ENCODE measurements at places on chromosomes 4 and X.

DNA sequence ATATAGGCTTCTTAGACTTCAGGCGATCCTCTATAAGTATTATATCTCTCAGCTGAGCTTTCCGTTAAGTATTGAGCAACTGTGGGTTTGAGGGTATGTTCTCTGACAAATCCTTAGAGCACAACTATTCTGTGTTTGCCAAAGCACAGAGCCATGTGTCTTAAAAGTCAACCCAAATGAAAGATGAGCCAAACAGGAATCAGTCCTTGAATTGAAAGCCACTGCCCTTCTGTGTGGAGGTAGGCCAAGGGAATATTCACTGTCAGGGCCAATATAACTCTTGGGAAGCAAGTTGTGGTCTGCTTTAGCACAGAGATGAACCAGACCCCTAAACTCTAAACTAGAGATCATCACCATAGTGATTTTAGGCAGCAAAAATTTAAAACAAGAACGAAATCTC is 164.0 kb downstream of the STAG2 start:
- no peaks in the 10 kb centered on the region for H3K36me3 ChIP-seq
- no peak overlapping the region for H3K4me3 ChIP-seq
- H3K4me1 ChIP-seq: no peaks in the 10 kb centered on the region
- DNase-seq: no peak
- H3K27me3 ChIP-seq: no peaks in the 10 kb centered on the region

DNA sequence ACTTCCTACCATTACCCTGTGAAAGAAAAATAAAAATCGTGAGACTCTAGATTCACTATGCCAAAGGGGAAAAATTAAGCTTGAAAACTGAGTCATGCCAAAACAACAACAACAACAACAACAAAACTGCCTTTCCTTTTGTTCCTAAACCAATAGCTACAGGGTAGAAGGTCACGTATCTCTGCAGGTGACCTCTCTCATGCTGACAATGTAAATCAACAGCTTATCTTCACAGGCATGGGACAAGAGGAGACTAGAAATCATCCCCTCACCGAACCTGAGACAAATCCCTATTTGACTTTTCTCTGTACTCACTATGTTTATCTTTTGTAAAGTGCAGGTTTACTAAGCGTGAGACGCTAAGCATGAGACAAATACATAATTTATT is 20.5 kb upstream of the AADAT start:
- no peak for DNase-seq
- no peak overlapping the region for H3K4me3 ChIP-seq
- H3K4me1 ChIP-seq: no peaks in the 10 kb centered on the region
- peaks cover 5% of the 10 kb centered on the region for H3K27me3 ChIP-seq

DNA sequence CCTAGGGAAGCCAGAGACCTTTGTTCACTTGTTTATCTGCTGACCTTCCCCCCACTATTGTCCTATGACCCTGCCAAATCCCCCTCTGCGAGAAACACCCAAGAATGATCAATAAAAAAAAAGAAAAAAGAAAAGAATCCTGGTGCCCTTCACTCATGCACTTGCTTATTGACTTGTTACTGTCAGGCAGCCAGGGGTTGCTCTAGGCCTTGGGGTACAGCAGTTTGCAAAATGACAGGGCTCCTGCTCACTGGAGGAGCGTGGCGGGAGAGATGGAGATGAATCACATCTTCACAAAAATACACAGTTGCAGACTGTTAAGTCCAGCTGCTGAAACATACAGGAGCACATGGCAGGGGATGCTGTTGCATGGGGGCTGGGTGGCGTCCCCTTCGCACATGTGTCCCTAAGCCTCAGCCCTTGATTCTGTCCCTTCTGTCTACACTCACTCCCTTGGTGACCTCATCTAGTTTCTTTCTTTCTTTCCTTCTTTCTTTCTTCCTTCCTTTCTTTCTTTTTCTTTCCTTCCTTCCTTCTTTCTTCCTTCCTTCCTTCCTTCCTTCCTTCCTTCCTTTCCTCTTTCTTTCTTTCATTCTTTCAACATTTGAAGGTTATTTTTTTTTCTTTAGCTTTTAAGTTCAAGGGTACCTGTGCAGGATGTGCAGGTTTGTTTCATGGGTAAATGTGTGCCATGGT is 16.9 kb upstream of the TMEM271 start:
- no peak for DNase-seq
- H3K27me3 ChIP-seq: peaks cover 52% of the 10 kb centered on the region
- H3K27ac ChIP-seq: no peak overlapping the region
- no peaks in the 10 kb centered on the region for H3K4me1 ChIP-seq
- H3K36me3 ChIP-seq: peaks cover 8% of the 10 kb centered on the region

DNA sequence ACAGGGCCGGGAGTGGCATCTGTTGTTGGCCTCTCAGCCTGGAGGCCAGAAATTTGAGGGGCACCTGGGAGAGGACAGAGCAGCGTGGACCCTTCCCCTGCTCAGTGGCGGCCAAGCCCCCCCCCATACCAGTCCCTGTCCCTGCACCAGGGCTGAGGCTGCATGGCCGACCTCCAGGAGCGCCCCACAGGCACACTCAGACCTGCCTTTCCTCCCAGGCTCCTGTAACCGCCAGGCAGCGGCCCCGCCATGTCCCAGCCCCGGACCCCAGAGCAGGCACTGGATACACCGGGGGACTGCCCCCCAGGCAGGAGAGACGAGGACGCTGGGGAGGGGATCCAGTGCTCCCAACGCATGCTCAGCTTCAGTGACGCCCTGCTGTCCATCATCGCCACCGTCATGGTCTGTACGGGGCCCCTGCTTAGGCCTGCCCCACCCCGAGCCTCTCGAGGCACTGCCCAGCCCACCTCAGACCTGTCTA is 15.3 kb downstream of the TMEM175 start:
- H3K27ac ChIP-seq: no peak overlapping the region
- peaks cover 33% of the 10 kb centered on the region for H3K4me1 ChIP-seq
- DNase-seq: no peak

GRCh38 chr4:111136438-111136837 is 513.6 kb upstream of the PITX2 start:
- no peak overlapping the region for H3K27ac ChIP-seq
- DNase-seq: no peak
- no peak overlapping the region for H3K4me3 ChIP-seq
- H3K36me3 ChIP-seq: no peaks in the 10 kb centered on the region
- H3K4me1 ChIP-seq: no peaks in the 10 kb centered on the region

DNA sequence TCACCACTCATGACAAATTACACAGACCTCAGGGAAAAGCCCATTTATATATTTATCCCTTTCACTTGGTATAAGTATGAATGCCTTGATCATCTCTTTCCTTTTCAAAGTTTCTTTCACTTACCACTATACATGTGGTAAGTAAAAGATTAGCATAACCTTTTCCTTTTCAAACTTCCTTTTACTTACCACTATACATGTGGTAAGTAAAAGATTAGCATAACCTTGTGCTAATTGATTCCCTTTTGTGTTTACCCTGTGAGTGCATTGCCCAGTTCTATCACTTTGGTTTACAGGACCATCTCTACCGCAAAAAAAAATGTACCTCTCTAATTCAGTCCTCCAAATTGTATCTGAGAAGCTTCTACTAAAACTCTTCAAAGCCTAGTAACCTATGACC is 32.7 kb upstream of the TCEANC start:
- H3K36me3 ChIP-seq: no peaks in the 10 kb centered on the region
- no peaks in the 10 kb centered on the region for H3K4me1 ChIP-seq
- no peak overlapping the region for H3K27ac ChIP-seq
- H3K27me3 ChIP-seq: peaks cover 31% of the 10 kb centered on the region
- no peak for DNase-seq
- H3K4me3 ChIP-seq: no peak overlapping the region

All from stimulated activated naive B cell treated with anti-CD40 and anti-IgM and Interleukin-4, amounts not matched to agents 10 μg/mL and 1 μg/mL and 100 μg/mL, for 72 hours (primary cell).